ENCODE measurements at places on chromosomes 1 and 21.

DNA sequence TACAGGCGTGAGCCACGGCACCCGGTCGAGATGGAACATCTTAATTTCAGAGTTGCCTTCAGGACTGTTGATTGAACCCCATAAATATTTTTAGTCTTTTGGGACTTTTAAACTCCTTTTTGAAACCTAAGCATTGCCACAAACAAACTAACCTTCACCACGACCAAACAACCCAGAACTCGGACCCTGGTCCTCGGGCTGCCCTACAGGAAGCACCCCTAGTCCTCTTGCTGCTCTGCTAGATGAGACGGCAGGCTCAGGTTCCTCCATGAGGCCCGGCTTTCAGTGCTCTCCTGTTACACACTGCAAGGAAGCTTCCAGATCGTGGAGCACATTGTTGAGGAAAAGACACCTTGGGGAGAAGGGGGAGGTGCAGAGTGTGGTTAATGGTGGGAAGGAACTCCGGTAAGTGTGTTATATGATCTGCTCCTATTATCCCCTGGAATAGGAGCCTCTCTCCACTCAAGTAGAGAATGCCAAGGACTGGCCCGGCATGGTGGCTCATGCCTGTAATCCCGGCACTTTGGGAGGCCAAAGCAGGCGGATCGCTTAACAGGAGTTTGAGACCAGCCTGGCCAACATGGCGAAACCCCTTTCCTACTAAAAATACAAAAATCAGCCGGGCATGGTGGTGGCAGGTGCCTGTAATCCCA lies 5.7 kb downstream of the EPHX1 start:
- DNase-seq = no peak

GRCh38 chr1:39528082-39528481 lies 36.6 kb downstream of the BMP8A start:
- DNase-seq = no peak

DNA sequence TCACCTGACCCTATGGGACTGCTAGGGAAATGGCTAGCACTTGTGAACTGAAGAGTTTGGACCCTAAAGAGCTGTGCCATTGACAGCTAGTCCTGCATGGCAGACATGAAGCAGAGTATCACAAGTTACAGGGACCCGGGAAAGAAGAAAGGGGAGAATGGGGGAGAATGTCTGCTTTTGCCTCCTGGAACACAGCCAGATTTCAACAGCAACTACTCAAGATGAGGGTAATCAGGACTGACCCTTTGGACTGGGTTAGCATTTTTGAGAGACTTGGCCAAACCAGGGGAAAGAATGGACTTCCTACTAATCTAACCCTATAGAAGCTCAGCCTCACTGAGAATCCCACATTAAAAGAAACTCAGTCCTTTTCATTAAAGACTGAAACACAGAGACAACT lies 8.7 kb upstream of the UTP25 start:
- DNase-seq = no peak

- no peak for DNase-seq
Observed at GRCh38 chr1:228882041-228882770, 146.9 kb downstream of the RHOU start.

DNA sequence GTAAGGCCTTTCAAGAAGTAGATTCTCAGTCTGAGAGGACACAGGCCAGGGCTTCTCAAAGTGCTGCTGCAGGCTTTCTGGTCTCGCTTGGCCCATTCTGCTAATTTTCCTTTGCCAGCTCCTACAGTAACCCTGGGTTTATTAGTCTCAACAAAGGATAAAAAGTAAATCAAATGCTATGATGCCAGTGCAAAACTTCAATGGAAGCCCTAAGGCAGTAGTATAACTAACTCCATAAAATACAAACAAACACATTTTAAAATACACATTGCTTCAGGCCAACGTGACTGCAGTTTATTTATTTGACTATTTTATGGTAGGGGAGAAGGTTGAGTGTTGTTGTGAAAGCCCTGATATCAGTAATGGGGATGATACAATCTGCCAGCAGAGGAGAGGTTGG lies 89.6 kb downstream of the NRDC start:
- no peak for DNase-seq

GRCh38 chr1:6811583-6811982 lies 26.3 kb downstream of the CAMTA1 start:
- no peak for DNase-seq

DNA sequence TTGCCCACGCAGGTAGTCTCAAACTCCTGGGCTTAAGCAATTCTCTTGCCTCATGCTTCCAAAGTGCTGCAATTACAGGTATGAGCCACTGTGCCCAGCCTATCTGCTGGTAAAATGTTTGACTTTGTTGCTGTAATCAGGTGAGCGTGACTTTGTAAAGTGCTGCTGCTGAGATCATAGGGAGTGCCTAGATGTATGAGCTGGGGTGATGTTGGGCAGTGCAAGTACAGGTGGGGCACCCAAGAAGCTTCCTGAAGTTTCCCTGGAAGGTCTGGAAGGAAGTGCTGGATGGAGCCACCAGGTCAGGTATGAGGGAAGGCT lies 43.1 kb downstream of the KIF21B start:
- no peak for DNase-seq

- DNase-seq = no peak
Observed at GRCh38 chr1:147723691-147724323, 36.6 kb downstream of the GJA5 start.

DNA sequence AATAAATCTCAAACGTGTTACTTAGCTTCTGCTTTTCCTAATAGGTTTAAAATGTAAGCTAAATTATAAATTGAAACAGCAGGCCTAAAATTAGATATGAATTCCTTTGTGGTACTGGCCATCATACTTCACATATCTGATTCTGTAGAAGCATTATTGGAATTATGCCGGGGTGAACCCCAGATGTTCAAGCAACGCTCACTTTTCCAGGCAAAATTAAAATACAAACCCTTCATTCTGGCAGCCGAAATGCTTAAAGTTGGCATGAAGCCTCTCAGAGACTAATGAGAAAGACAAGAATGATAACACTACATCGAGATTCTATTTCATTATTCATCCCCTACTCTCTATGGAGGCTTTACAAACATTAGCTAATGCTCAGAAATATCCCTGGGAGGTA lies 1352.7 kb upstream of the ADGRL2 start:
- no peak for DNase-seq

DNA sequence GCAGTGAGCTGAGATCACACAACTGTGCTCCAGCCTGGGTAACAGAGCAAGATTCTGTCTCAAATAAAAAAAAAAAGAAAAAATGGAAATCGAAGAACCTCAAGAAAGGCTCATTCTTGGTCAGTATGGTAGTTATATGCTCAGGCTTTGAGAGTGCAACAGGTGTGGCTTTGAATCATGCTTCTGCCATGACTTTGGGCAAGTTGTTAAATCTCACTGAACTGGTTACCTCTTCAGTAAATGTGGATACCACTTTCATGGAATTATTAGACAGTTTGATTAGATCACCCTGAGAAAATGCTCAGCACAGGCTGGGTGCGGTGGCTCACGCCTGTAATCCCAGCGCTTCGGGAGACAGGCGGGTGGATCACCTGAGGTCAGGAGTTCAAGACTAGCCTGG lies 12.8 kb downstream of the TRNAU1AP start:
- DNase-seq = no peak

DNA sequence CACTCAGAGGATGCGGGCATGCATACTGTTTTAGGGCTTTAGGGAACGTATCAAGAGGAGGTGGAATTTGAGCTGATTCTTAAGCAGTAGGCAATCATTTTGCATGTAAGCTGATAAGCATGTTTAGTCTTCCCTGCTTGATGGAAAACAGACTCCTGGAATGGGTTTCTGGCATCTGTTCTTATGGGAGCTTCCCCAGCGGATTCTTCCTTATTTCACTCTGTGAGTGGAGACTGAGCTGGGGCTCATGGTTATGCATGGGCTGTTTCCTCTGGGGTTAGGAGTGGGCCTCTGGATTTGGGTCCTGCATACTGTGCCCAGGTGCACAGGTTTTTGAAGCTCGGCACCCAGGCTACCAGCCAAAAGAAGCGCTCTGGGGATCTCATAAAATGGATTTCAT lies 93.4 kb downstream of the DIRAS3 start:
- no peak for DNase-seq

DNA sequence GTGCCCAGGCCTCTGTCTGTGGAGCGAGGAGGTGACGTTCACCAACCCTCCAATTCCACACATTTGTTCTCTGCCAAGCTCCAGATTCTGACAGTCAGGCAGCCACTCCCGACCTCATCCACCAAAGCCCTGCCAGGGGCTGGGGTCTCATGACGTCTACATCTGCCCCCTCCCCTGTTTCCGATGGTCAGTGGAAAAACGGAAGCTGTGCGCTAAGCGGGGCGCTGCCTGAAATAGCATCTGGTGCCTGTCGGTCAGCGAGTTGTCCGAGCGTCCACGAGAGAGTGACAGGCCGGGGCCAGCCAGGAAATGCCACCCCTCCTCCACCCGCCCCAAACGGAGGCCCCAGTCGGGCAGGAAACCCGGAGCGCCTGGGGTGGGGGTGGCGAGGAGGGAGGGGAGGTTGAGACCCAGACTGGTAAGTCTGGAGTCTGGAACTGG lies 3.2 kb upstream of the TAL1 start:
- no peak for DNase-seq

- no peak for DNase-seq
Observed at GRCh38 chr1:15420853-15421465, 11.3 kb downstream of the EFHD2 start.

DNA sequence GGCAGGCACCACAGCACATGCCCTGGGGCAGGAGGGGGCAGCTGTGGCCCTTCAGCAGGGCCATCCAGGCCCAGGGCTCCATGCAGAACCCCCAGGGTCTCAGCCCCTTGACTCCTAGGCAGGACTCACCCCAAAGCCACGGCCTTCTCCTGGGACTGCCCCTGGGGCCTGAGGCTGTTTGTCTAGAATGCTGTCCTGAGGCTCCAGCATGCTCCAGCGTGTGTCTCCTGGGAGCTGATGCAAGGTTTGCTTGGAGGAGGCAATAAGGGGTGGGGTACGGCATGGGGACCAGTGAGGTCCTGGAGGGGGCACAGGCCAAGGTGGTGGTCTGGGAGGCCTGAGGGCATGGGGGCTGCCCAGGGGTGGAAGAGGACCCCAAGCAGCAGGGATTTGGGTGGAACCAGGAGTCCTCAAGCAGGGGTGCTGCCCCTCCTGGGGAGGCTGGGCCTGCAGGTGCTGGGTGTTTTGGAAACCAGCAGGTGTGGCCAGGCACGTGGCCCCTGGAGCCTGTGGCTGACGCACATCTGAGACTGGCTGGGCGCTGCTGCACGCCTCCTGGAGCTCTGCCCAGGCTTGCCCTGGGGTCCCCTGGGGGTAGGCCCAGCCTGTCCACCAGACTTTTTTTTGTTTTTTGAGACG lies 7.8 kb upstream of the CALML6 start:
- no peak for DNase-seq

DNA sequence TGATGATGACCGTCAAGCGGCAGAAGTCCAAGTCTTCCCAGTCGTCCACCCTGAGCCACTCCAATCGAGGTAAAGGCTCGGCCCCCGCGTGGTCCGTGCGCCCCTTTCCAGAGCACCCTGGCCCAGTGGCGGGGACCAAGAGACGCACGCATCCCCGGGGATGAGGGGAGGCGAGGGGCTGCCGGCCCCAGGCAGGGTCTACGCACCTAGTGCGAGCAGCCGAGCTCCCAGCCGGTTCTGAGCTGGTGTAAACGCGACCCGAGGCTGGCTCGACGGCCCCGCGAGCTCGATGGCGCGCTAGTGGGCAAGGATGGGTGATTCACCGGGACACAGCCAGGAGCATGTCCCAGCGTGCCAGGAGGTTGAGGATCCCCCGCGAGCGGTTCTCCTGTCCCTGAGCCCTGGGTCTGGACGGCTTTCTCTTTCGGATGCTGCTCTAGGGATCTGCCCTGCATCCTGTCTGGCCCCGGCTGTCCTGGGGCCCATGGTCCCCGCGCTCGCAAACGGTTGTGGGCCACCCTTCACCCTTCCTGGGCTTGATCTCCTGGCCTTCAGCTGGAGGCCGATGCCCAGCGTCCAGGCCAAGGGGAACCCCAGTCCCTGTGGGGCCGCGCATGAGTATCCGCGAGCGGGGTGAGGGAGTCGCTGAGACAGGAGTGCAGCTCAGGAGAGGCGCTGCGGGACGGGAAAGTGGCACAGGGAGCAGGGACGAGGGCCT lies 689 bp downstream of the PKP1 start:
- no peak for DNase-seq

DNA sequence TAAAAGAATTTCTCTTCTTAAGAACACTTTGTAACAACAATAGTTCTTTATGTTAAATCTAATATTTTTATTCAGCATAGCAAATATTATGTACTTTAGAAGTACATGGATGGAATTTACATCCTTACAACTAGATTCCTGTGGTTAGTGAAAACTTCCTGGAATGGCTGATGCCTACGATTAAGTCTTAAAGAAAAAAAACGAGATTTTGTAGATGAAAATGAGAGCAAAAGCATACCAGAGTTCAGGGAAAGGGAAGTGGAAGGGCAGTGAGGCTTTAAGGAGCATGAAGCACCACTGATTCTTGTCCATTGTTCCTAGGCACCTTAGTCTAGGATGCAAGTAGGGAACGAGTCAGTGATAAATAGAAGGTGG lies 26.7 kb downstream of the CFH start:
- no peak for DNase-seq

DNA sequence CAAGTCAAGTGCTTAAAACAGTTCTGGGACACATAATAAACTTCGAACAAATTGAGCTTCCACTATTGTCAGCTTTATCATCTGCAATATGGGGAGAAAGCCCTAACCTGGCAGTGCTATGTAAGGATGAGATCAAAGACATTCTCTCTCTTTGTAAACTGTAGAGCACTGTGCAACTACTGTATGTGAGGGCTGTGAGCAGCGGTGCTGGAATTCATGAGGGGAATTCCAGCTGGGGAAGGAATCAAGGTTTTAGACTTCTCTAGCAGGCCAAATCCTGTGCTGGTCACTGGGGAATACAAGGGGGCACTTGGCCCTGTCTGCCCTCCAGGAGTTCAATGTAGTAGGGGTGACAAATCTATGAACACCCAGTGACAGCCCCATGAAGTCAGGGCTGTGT lies 9.3 kb downstream of the FAM151A start:
- no peak for DNase-seq

DNA sequence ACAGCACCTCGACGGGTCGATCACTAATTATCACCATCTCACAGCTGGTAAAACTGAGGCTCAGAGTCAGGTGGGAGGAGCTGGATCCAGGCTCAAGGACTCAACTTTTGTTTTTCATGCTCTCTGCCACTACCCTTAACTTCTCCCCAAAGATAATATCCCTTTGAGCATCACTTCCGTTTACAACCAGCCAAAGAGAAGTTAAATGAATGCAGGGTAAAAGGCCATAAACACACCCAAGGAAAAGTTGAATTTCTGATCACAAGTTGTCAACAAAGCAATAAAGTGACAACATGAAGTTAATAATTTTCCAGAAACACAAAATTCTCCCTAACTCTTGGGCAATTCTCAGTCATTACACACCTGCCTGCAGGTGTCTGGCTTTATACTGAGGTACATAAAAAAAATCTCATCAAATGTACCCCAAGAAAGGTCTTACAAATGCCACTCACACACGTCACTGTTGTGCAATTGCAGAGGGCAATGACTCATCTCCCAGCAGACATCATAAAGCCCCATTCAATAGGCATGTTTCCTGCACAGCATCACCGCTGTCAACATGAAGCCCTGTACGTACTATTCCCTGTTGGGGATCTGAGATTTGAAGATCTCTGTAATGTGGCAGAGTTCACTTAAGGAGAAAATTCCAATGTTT lies 3.4 kb downstream of the OR2T11 start:
- DNase-seq = no peak

Data from NCI-H1048 (cell line).